ENCODE measurements at places on chromosomes 5 and 9.

GRCh38 chr9:69970001-69970533, 73.6 kb upstream of the MAMDC2 start:
- no peak for ATAC-seq

DNA sequence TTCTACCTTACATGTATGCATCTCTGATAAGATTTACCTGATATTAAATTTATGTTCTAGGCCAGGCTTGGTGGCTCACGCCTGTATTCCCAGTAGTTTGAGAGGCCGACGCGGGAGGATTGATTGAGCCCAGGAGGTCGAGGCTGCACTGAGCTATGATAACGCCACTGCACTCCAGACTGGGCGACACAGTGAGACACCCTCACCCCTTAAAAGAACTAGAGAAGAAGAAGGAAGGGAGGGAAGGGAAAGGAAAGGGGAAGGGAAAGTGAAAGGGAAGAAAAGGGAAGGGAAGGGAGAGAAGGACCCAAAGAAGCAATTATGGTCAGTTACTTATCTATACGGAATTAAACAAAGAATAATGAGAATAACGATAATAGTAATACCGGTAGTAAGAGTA, 1.2 kb upstream of the RFK start:
- ATAC-seq, result no peak

DNA sequence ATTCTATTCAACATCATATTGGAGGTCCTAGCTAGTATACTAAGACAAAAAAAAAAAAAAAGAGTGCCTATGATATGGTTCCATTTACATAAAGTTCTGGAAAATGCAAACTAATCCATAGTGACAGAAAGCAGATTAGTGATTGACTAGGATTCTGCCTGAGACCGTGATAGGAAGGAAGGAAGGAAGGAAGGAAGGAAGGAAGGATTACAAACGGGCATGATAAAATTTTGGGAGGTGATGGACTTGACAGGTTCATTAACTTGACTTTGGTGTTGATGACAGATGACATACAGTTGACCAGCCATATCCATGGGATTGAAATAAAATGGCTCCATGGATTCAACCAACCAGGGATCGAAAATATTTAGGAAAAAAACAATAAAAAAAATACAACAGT, 79.1 kb upstream of the MAN2A1 start:
- ATAC-seq, result no peak

- ATAC-seq, result no peak
Measured at GRCh38 chr5:4078544-4078943, 482.9 kb downstream of the IRX1 start.
